Activated naive CD4-positive, alpha-beta T cell treated with anti-CD3 and anti-CD28 coated beads, Interleukin-2, amount 50 U/mL, for 72 hours (primary cell): ENCODE measurements at places on chromosomes 4 and X. TPM values are rescaled to one million over a fixed set of nuclear protein-coding genes. Genes with fewer than 3 reads are reported as not detected.
A peak's percentile ranks its signal among the peaks of the same experiment; 100 is the strongest.

GRCh38 chrX:117990438-117990837 lies 126.2 kb downstream of the KLHL13 start:
- DNase-seq = no peak

DNA sequence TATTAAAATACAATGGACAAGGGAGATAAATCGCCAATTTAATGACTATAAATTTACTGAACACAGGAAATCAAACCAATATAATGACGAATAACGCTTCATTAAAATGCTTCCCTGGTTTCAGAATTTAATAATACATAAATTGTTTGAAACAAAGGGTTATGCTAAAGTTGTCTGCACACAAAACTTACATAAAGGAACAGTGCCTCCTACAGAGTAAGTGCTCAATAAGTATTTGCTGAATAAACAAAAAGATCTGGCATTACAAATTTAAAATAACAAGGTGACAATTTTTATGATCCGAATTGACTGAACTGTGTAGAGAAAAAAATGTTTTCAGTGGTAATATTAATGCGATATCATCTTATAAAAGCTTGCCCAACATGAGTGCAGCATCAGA lies 69.6 kb downstream of the NOCT start:
- no peak for DNase-seq

- DNase-seq = peak; percentile 59
Observed at GRCh38 chr4:145937971-145938611, 532 bp downstream of the ZNF827 start.

GRCh38 chrX:154443992-154444754 lies at the start of gene FAM50A:
Gene FAM50A, plus strand, starts transcription at chrX:154444141. Its CDS starts 95 bp downstream, at chrX:154444236.
- peak; percentile 70 for DNase-seq

GRCh38 chr4:76219299-76220055 lies 5.9 kb upstream of the SCARB2 start:
- DNase-seq = no peak

DNA sequence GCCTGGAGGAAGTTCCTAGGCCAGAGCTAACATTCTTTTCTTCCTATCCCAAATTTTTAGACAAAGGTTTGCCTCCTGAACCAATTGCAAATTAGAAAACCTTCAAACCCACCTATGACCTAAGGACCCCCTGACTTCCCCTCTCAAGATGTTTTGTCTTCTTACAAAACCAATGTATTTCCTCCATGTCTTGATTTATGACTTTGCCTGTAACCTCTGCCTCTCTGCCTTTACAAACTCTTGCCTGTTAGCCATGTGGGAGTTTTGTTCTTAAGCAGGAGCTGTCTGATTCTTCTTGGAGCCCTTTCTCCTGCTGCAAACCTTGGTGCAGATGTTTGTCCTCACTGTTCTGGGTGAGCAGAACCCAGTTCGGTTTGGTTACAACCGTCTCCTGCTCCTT lies 222.3 kb upstream of the BOD1L1 start:
- no peak for DNase-seq

GRCh38 chr4:108210989-108211835 lies 42.5 kb upstream of the LEF1 start:
- no peak for DNase-seq

DNA sequence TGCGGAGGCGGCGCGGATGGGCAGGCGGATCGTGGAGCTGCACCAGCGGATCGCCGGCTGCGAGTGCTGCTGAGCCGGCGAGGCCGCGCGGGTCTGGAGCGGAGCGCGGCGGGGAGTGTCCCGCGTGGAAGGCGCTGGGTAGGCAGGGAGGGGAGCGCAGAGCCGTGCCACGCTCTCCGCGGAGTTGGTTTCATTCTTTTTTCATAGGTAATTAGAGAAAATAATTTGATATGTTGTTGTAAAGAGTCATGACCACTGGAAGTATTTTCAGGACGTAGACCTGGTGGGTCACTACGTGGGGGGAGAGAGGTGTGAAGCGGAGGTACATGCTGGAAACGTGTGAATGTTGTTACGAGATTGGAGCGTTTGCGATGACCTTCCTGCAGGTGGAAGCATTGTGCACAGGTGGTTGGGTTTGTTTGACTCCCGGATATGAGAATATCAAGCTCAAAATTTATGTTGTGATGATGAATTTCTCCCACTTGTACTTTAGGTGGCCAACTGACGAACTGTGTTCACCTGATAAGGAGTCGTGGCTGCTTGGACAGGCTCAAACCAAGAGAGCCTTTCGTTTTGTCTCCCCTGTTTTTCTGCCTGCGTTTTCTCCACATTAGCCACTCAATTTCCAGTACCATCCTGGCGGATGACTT lies 19.1 kb upstream of the S100P start:
- no peak for DNase-seq

GRCh38 chr4:139740121-139740520 lies 74.5 kb downstream of the MGST2 start:
- DNase-seq = no peak

DNA sequence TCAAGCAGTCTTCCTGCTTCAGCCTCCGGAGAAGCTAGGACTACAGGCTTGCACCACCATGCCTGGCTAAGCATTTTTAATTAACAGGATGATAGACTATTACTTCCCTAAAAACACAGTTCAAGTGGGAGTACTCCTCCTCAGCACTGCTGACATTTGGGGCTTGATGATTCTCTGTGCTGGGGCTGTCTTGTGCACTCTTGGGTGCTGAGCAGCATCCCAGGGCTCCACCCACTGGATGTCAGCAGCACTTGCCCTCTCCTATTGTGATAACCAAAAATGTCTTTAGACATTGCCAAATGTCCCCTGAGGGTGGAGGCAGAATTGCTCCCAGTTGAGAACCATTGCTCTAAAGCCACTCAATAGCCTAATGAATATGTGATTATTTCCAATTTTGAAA lies 60.4 kb downstream of the CLCN4 start:
- no peak for DNase-seq

DNA sequence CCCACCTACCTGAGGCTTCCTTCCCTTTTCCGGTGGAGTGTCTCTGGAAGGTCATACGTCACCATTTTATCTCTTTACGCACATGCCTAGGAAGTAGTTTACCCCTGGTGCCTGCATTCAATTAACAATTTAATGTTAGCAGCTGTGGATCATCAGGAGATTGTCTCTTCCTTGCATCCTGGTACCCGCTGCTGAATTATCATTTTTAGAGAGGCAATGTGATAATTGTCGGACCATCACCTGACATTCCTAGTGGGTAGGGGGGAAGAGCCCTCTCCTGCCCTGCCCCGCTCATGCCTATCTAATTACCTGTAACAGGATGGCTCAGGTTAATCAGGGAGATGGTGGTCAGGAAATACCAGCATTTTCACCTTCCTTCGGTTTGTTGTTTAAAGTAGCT lies 863.6 kb downstream of the RPA4 start:
- no peak for DNase-seq

GRCh38 chr4:87882861-87883260 lies 50.1 kb downstream of the MEPE start:
- DNase-seq = no peak

DNA sequence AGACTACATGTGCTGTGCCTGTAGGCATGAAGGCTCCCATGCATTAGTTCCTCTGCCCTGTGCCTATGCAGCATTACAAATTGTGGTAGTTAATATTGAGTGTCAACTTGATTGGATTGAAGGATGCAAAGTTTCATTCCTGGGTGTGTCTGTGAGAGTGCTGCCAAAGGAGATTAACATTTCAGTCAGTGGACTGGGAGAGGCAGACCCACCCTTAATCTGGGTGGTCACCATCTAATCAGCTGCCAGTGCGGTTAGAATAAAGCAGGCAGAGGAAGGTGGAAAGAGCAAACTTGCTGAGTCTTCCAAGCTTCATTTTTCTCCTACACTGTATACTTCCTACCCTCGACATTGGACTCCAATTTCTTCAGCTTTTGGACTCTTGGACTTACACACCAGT lies 460.2 kb upstream of the SMIM31 start:
- DNase-seq = no peak

Gene TIMM17B
- total RNA-seq = 86.4 TPM

Gene HSFX3
- not detected for total RNA-seq

Gene SPIN2A
- 0.64 TPM for total RNA-seq

Gene TMPRSS11A
- total RNA-seq = not detected

Gene RBM47
- 3.3 TPM for total RNA-seq

Gene ZCCHC18
- total RNA-seq = 0.18 TPM

Gene UGT2B10
- not detected for total RNA-seq
